Uterus (tissue), 4 donors: ENCODE measurements at places on chromosomes 1 and 21. TPM values are rescaled to one million over a fixed set of nuclear protein-coding genes. Genes with fewer than 3 reads are reported as not detected.

GRCh38 chr21:41068967-41069642 is 98.9 kb upstream of the BACE2 start:
- H3K36me3 ChIP-seq, result no peaks in the 10 kb centered on the region
- H3K27me3 ChIP-seq, result no peaks in the 10 kb centered on the region
- H3K4me1 ChIP-seq, result no peaks in the 10 kb centered on the region
- peak; percentile 42 for DNase-seq

DNA sequence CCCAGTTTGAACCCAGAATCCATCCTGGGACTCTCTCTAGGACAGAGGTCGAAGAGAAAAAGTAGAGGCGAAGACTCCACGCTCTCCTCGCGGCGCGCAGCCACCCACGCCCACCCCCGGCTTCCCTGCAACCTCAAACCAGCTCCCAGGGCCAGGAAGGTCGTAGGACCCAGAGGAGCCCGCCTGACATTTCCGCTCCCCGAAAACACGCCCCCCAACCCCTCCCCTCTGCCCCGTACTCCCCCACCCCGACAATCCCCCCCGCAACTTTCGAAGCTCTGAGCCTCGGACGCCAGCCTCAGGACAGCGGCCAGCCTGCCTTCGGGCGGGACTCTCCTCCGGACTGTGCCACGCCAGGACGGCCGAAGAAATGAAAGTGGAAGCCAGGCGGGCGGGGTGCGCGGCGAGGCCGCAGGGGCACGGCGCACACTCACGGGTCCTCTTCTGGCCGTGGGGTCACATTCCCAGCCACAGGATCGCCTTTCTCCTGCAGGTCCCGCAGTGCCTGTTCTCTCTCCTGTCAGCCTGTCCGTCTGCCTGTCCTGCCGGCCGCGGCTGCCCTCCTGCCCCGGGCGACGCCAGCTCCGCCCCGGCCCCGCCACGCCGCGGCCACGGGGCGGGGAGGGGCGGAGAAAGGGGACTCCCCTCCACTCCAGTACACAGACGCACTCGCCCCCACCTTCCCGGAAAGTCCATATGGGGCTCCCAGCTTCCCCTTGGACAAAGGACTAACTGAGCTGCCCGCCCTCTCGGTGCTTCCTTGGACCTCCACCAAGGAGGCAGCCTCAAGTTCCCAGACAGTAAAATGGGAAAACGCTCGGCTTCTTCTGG is at the start of gene MOB3C:
Gene MOB3C, minus strand, starts transcription at position 535 of the 831 bp plus-strand sequence. CDS start 3,490 bp downstream, outside the sequence.
- H3K27ac ChIP-seq, result peak within 1 kb of the TSS; percentile 96
- H3K36me3 ChIP-seq, result no peaks in the 10 kb centered on the region
- H3K27me3 ChIP-seq, result no peaks in the 10 kb centered on the region
- peaks cover 13% of the 10 kb centered on the region for H3K4me1 ChIP-seq

Gene AKNAD1
- not detected for total RNA-seq

DNA sequence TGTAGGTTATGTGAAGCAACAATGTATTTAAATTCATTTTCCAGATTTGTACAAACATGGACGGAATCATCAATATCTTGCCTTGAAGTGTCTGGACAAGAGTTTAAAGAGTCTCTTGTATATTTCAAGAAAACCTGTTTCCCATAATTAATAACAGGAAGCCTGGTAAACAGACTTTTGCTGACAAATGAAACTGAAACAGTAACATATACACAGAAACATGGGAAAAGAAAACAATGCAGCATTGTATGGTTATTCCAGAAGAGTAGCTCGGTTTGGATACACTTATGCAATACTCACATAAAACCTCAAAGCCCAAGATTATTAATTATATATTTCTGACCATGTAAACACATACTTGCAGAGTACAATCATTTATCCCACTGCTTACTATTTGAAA is 265.5 kb downstream of the PTPRC start:
- H3K4me1 ChIP-seq, result no peaks in the 10 kb centered on the region
- H3K36me3 ChIP-seq, result no peaks in the 10 kb centered on the region

GRCh38 chr1:165443539-165444311 is 1.2 kb downstream of the RXRG start:
- no peaks in the 10 kb centered on the region for H3K27me3 ChIP-seq
- no peak for DNase-seq
- H3K4me1 ChIP-seq, result no peaks in the 10 kb centered on the region
- no peaks in the 10 kb centered on the region for H3K36me3 ChIP-seq
- H3K27ac ChIP-seq, result no peak overlapping the region

Gene C1orf87
- total RNA-seq, result 1.9 TPM

- H3K4me1 ChIP-seq, result no peaks in the 10 kb centered on the region
- H3K27ac ChIP-seq, result no peak overlapping the region
- DNase-seq, result no peak
- no peaks in the 10 kb centered on the region for H3K36me3 ChIP-seq
Observed at GRCh38 chr21:18275781-18276180, 31.1 kb downstream of the CHODL start.

Gene SPATA6
- 94.5 TPM for total RNA-seq

Gene EEIG2
- total RNA-seq, result 1.3 TPM

GRCh38 chr21:15298306-15298705 is 233.5 kb upstream of the NRIP1 start:
- DNase-seq, result no peak
- H3K27me3 ChIP-seq, result no peaks in the 10 kb centered on the region
- no peaks in the 10 kb centered on the region for H3K36me3 ChIP-seq
- no peak overlapping the region for H3K4me3 ChIP-seq

- no peaks in the 10 kb centered on the region for H3K4me1 ChIP-seq
- no peak overlapping the region for H3K4me3 ChIP-seq
- no peak for DNase-seq
- H3K27ac ChIP-seq, result no peak overlapping the region
- H3K27me3 ChIP-seq, result no peaks in the 10 kb centered on the region
Observed at GRCh38 chr1:239308701-239309333, 77.6 kb upstream of the CHRM3 start.

Gene ERO1B
- 55.8 TPM for total RNA-seq

DNA sequence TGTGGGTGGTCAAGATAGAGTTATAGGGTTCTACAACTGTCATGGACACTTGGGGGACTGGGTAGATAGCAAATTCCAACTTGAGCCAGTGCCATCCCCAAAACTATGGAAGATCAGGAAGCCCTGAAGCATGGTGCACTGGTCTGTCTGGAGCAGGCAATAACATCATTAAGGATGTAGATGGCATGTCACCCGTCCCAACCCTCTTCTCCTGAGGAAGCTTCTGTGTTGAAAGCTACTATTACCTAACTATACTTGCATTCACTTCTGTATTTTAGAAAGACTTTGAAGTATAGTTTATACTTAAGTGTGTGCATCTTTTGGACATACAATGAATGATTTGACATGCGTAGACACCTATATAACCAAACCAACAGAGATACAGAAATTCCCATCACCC is 32.9 kb downstream of the RABIF start:
- no peak overlapping the region for H3K27ac ChIP-seq
- H3K4me3 ChIP-seq, result no peak overlapping the region
- no peaks in the 10 kb centered on the region for H3K36me3 ChIP-seq
- no peaks in the 10 kb centered on the region for H3K27me3 ChIP-seq

DNA sequence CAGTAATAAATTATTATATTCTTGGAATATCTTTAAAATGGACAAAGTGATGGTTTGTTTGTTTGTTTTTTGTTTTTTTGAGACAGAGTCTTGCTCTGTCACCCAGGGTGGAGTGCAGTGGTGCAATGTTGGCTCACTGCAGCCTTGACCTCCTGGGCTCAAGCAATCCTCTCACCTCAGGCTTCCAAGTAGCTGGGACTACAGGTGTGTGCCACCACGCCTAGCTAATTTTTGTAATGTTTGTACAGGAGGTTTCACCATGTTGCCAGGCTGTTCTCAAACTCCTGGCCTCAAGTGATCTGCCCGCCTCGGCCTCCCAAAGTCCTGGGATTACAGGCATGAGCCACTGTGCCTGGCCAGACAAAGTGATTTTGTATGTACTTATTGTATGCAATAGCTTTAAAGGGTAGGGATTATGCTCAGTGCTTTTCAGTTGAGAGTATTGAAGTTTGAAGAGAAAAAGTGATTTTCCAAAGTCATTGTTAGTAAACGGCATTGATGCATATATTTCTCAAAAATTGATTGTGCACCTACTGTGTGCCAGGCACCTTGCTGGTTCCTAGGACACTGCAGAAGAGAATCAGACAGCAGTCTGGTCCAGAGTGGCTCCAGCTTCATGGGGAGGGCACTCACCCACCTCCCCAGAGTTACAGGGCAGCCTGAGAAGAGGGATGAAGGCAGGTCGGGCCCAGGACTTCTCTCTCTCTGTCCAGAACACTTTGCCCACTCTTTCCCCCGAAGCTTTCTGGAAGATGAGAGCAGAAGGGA is 34.2 kb upstream of the TTC22 start:
- no peak for DNase-seq
- H3K4me1 ChIP-seq, result no peaks in the 10 kb centered on the region
- no peak overlapping the region for H3K4me3 ChIP-seq
- H3K27me3 ChIP-seq, result no peaks in the 10 kb centered on the region

- H3K27me3 ChIP-seq, result no peaks in the 10 kb centered on the region
- no peaks in the 10 kb centered on the region for H3K36me3 ChIP-seq
- no peak overlapping the region for H3K27ac ChIP-seq
- no peak overlapping the region for H3K4me3 ChIP-seq
- no peaks in the 10 kb centered on the region for H3K4me1 ChIP-seq
Observed at GRCh38 chr1:223751696-223752095, 39.4 kb downstream of the CAPN2 start.

DNA sequence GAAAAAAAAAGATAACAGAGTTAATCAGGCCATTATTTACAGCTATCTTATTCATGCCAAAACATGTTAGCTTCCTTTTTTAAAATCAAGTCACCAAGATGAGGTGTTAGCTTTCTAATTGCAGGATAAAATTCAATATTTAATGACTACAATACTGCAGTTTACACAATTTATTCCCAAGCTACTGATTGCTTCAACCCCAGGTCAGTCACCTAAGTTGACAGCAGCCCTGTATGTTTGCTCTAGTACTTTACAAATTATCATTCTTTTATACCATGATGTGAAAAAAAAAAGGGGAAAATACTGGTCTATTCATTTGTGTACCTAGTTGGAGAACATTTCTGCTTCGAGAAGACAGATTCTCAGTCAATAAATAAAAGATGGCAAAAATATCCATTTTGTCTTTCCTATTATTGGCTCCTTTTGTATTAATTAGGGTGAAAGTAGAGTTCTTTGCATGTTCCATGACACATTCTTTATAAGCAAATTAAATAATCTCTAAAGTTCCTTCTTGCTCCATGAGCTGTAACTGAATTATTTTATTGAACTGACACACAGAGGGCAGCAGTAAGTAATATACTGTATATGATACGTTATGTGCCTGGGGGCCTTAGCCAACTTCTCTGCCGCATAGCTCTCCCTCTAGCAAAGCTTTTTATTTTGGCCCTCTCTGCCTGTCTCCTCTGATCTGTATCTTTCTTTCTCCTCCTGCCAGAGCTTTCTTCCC is 48.0 kb downstream of the DIPK1A start:
- no peak overlapping the region for H3K27ac ChIP-seq
- DNase-seq, result no peak
- no peaks in the 10 kb centered on the region for H3K36me3 ChIP-seq
- no peaks in the 10 kb centered on the region for H3K27me3 ChIP-seq
- no peaks in the 10 kb centered on the region for H3K4me1 ChIP-seq
- H3K4me3 ChIP-seq, result no peak overlapping the region

Gene PTGFR
- total RNA-seq, result 14.6 TPM

Gene SPEN
- total RNA-seq, result 68.9 TPM

DNA sequence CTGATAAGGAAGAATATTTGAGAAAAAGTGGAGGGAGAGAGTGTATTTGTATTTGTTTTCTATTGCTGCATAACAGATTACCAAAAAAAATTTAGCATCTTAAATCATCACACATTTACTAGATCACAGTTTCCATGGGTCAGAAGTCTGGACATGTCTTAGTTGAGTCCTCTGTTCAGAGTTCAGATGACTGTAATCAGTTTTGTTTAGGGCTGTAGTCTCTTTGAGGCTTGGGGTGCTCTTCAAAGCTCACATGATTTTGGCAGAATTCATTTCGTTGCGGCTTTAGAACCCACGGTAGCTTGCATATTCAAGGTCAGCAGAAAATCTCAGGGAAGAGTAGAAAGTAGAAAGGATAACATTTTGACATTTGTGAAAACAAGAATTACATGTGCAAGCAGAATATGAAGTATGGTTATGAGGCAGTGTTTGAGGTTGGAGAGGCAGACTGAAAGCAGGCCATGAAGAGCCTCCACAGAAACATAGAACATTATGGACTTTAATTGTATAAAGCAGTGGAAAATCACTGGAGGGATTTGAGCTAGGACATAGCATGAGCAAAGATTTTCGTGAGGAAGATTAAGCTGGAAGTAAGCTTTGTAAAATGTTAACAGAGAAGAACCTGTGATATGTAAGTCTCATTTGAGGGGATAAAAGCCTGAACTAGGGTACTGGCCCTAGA is 110.6 kb upstream of the GPR52 start:
- no peaks in the 10 kb centered on the region for H3K36me3 ChIP-seq
- no peak for DNase-seq
- H3K27ac ChIP-seq, result no peak overlapping the region
- no peak overlapping the region for H3K4me3 ChIP-seq
- H3K4me1 ChIP-seq, result no peaks in the 10 kb centered on the region
- H3K27me3 ChIP-seq, result no peaks in the 10 kb centered on the region

Gene RGS13
- total RNA-seq, result 0.37 TPM

DNA sequence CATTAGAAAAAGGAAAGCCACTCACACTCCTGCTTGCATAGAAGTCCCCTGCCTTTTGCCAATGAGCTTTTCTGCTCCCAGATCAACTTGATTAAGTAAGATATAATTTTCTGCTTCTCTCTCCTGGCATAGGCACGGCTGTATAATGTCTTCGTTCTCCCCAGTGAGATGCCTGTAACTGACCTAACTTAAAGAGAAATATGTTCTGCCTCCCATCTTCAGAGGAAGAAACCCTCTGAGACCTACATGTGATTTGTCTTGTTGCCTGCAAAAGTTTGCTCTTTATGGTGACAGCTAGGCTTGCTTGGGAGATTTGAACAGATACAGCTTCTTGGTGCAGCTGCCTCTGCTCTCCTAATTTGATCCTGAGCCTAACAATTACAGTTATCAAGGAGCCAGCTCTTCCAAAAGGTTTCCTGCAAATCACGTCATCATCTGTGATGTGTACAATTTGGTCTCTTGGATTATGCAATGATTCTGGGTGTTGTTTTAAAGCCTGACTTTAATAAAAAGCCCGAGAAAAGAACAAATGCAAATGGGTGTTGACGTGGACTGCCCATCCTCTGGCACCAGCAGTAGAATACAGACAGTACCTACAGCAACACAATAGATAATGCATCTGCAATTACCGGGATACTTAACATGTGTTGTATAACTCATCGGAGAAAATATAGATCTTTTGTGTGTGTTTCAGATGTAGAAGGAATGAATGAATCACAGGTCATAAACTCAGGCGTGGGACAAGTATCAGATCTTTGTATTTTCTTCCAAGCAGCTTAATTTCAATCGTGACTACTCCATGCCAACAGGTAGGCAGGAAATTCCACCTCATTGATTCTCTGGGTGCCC is 76.2 kb upstream of the KAZN start:
- H3K4me1 ChIP-seq, result no peaks in the 10 kb centered on the region
- H3K27ac ChIP-seq, result peak overlapping the region; percentile 48
- H3K4me3 ChIP-seq, result no peak overlapping the region
- H3K27me3 ChIP-seq, result no peaks in the 10 kb centered on the region

Gene E2F2
- not detected for total RNA-seq

Gene SERTAD4
- 7.4 TPM for total RNA-seq

DNA sequence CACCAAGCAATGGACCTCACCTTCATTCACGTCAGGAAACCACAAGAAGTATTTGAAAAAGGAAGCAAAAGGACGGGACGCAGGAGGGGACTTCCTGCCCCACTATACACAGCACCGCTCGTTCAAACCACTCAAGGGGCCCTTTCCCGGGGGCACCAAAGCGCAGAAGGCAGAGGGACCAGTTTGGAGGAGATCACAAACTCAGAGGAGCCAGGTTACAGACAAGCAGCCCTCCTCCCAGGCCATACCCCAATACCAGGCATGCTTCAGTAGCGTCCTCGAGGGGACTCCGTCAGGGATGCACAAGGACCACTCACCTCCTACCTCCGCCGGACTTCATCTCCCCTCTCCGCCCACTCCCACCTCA is 685 bp downstream of the CRTC2 start:
- no peak for DNase-seq
- peaks cover 26% of the 10 kb centered on the region for H3K4me1 ChIP-seq
- H3K4me3 ChIP-seq, result peak overlapping the region; percentile 94
- H3K27me3 ChIP-seq, result no peaks in the 10 kb centered on the region
